ENCODE measurements at places on chromosomes 4 and X. TPM values are rescaled to one million over a fixed set of nuclear protein-coding genes. Genes with fewer than 3 reads are reported as not detected.

DNA sequence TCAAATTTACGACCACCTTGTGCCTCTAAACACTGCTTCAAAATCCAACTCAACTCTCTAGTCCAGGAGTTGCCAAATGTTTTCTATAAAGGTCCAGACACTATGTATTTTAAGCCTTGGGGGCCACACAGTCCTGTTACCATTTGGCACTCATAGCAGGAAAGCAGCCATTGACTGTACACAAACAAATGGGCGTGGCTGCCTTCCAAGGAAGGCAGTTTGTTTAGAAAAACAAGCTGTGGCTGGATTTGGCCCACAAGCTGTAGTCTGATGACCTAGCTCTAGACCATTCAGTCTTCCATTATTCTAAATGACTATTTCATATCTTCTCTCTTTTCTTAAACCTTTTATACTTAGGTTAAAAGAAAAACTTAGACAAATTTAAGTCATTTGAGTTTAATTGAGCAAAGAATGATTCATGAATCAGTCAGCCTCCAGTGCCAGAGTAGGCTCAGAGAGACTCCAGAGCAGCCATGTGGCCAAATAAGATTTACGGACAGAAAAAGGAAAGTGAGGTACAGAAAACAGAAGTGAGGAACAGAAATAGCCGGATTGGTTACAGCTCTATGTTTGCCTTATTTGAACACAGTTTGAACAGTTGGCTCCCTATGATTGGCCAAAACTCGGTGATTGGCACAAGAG, 825.8 kb upstream of the LCORL start:
- DNase-seq: no peak

- no peak for DNase-seq
Observed at GRCh38 chr4:170884969-170885570, 795.3 kb upstream of the AADAT start.

DNA sequence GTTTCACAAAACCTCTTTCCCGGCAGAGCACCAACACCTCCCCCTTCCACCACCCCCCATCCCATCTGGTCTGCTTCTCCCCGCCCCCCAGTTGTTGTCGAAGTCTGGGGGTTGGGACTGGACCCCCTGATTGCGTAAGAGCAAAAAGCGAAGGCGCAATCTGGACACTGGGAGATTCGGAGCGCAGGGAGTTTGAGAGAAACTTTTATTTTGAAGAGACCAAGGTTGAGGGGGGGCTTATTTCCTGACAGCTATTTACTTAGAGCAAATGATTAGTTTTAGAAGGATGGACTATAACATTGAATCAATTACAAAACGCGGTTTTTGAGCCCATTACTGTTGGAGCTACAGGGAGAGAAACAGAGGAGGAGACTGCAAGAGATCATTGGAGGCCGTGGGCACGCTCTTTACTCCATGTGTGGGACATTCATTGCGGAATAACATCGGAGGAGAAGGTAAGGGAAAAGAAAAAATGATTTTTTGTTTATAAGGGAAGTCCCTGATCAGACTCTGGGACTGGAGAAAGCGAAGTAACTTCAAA, at the start of gene PDGFRA:
Gene PDGFRA (plus strand): TSS at position 333 of the 541 bp plus-strand sequence. CDS start 29,476 bp downstream, outside the sequence.
- DNase-seq: peak; percentile 86

DNA sequence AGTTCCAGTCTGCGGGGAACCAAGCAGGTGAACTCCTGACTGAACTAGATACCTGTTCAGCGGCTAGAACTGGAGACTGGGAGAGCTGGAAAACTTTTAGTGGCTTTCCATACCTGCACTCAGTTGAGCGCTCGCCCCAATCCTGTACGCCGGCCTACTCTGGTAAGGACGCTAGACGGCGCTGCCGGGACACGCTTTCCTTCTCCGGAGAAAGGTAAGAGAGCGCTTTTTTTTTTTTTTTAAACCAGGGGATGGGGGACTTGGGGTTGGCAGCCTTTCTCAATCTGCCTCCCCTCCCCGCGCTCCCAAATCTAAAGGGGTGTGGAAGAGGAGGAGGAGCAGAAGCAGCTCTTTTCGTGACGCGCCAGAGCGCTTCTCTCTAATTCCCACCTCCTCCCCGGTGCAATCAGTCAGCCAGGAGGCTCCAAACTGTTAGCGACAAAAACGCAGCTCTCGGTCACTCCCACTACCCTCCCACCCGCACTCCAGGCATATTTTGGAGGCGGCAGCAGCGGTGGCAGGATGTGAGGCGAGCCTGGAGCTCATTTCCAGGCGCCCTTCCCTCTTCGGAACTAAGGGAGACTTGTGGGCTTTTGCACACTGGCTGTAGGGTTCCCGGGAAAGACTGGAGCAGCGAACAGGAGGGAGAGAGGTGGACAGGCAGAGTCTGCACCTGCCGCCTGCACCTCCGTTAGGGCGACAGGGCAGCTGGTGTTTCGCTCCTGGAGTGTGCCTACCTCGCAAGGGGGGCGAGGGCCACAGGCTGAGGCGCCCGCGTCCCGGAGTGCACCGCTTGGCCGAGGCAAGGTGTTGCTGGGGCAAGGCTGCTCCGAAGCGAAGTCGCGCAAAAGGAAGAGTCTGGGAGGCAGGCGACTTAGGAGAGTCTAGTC, at the start of gene IL1RAPL2:
Gene IL1RAPL2 (plus strand): TSS at position 409 of the 890 bp plus-strand sequence.
- DNase-seq: no peak

DNA sequence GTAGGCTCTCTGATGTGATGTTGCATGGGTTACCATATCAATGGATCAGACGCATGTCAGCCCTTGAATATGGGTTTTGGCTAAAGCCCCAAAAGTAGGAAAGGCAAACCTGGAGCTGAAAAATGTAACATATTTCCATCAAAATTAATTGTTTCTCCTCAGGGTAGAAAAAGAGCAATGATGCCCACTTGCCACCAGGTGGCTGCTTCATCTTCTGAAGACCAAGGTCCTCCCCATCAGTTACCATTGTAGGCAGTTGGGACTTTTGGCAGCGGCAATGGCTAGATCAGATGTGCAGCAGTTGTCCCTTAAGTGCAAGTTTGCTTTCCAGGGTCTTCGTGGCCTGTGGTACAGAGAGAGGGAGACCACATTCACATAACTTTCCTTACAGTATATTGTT, 118.2 kb downstream of the NAF1 start:
- DNase-seq: no peak

The CPLX1 gene
- 2.1 TPM for polyA plus RNA-seq
